ENCODE measurements at places on chromosomes 6 and 20.

DNA sequence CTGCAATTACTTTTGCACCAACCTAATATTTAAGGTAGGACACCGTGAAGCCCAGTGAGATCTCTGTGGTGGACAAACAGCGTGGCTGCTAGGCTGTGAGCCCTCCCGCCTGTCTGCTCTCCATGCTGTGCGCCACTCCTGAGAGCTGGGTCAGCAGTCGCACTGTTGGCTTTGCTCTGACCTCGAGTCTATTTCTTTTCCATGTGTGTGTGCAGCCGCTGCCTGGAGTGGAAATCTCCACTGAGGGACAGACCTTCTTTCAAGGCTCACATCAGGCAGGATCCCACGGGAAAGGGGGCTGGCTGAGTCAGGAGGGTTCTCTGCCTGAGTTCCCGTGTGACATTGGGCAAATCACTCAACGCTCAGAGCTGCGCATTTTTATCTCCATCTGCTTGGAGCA, 27.1 kb downstream of the RIPOR3 start:
- DNase-seq, result no peak

DNA sequence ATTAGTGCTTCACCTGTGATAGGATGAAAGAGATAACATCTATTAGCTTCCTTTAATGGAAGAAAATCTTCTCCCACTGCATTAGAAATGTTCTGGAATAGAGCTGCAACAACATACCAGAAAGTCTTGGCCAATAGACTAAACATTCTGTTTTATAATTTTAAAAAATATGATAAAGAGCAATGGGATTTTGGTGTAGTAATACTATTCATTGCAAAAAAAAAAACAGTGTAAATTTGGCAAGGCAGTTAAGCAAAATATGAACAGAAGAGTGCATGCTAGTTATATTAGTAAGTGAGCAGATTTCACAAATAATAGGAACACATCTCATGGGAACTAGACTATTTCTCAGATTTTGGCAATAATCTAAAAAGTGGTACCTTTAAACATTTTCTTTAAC, 43.3 kb downstream of the SOX4 start:
- DNase-seq, result no peak

DNA sequence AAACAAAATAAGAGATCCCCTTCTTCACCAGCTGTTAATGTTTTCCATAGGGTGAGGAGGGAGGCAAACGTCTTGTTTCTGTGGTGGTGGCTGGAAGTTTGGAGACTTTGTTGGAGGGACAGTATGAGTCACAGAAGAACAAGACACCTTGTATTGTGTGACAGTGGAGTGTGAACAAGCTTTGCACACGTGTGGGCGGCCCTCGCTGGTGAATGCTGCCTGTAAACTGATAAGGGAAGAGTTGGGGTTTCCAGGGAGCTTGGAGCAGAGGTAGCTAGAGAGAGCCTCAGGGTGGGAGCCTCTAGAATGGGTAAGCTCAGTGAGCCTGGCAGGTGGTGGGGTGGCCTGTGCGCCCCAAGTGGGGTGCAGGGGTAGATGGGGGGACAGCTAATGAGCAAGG, 78.3 kb downstream of the ZDHHC14 start:
- DNase-seq, result no peak

DNA sequence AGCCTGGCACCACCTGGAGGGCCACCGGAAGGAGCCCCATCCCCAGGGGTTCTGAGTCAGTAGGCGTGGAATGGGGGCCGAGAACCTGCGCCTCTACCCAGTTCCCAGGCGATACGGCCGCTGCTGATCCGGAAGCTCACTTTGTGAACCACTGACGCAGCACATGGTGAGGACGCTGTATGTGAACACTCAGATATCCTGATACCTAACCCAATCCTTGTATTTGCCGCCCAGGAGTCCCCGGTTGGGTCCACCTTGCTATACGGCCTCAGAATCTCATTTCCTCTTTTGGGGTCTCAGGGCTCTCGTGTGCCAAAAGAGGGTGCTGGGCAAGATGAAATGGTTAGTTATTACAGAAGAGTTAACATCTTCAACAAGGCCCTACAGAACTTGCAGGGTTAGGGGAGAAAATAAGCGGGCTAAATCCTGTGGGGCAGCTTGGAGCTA, 604 bp upstream of the RAB5IF start:
- no peak for DNase-seq

- no peak for DNase-seq
Observed at GRCh38 chr6:111530667-111531066, 47.6 kb upstream of the REV3L start.

DNA sequence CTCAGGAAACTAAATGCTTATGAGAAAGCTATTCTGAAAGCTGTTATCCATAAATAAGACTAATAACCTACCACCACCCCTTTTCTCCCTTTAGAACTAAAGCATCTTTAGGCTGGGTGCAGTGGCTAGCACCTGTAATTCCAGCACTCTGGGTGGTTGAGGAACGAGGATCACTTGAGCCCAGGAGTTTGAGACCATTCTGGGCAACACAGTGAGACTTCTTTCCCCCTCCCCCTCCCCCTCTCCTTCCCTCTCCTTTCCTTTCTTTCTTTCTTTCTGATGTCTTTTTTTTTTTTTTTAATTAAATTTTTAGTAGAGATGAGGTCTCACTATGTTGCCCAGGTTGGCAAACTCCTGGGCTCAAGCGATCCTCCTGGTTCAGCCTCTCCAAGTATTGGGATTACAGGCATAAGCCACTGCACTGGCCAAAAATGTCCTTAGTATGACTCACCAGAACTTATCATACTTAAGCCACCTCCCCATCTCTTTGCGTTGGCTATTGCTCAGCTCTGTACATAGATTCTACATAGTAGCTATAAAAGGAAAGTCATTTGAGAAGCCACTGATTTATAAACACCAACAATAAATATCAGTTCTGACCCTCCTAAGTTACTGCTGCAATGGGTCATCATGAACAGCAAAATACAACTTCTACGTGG, 54.8 kb upstream of the SPDEF start:
- DNase-seq, result peak; percentile 46

GRCh38 chr6:37705239-37706051, 7.8 kb upstream of the MDGA1 start:
- DNase-seq, result no peak

All from AG09309 (cell line).